ENCODE measurements at places on chromosomes 1 and 21.

DNA sequence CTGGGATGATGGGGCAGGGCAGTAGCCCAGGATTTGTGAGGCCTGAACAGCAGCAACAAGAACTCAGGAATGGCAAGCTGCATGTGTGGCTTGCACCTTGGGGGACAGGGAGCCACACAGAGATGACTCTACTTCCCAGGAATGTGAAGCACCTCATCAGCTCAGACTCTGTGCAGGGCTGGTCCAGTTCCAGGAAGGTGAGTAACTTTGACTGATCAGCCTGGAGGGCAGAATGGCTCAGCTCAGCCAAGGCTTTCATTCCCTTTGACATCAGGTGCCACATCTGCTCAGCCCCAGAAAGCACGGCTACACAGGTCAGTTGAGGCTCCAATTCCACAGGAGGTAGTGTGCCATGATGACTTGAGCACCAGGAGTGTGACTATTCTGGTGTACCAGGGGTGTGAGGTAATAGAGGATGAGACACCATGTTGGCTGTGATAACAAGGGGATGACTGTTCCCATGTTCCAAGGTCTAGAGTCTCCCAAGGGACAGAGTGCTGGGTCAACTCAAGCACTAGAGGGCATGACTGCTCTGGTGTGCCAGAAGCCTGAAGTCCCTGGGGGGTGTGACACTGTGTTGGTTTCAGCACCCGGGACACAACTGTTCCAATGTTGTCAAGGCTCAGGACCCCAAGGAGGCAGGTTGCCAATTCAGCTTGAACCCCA lies 625.8 kb upstream of the ADGRL2 start:
- DNase-seq: peak; percentile 68

DNA sequence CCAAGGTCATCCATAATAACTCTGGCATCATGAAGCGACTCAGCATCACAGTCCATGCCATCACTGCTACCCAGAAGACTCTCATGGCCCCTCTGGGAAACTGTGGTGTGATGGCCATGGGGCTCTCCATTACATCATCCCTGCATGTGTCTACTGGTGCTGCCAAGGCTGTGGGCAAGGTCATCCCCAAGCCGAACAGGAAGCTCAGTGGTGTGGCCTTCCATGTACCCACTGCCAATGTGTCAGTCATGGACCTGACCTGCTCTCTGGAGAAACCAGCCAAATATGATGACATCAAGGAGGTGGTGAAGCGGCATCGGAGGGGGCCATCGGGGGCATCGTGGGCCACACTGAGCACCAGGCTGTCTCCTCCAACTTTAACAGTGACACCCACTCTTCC lies 65.1 kb upstream of the ARHGAP29 start:
- no peak for DNase-seq

- peak; percentile 19 for DNase-seq
Measured at GRCh38 chr1:10692401-10693021, 103.9 kb downstream of the CASZ1 start.

GRCh38 chr21:37845535-37845934 lies 70.7 kb downstream of the KCNJ6 start:
- no peak for DNase-seq

GRCh38 chr1:179924268-179924667 lies 30.3 kb upstream of the CEP350 start:
- no peak for DNase-seq

DNA sequence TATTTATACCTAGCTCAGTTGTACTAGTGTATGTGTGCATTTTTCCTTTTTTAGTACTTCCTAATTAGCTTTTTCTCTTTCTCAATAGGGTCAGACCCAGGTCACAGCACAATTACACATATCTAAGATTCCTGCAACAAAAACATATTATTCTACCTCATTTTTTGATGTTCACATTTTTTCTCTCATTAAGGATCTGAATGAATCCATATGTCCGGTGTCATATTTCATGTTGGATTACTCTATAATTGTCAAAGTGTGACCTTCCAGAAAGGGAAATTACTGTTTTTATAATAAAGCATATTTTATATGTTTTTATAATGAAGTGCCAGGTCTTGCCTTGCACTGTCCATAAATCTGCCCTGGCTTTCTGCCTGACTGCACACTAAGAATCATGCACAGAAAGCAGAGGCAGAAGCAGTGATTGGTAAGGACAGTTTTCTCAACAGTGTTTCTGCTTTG lies 143.7 kb downstream of the KCNT2 start:
- no peak for DNase-seq

DNA sequence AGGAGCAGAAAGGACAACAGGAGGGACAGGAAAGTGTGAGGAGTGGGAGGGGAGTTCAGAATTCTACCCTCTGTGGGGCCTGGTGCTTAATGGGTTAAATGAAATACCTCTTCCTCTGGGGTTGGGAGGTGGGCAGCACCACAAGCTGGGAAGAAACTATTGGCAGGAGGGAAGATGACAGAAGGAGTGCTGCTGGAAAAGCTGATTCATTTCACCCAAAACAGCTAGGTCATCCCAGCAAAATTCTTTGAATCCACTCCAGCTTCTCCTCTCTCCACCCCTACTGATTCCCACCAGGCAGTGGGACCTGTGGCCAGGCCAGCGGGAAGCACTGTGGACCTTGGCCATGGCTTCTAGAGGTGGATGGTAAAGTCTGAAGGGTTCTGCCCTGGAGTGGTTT lies 12.8 kb downstream of the BCAN start:
- DNase-seq: no peak

GRCh38 chr1:149886396-149887195 lies 12.8 kb upstream of the BOLA1 start:
- peak; percentile 99 for DNase-seq

DNA sequence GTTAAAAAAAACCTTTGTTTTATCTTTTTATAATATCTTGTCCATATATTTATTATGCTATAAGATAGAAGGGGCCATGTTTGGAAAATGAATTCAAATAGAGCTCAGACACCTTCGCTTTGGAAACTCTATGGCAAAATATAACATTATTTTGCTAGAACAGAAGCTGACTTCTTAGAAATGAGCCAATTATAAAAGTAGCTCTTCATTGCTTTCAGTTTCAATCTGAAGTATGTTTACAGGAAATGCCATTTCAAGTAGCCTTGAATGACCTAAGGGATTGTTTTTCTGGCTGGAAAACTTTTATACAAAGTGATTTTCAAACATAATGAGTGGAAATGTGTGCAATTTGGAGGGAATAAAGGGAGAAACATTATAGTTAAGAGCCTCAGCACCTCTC lies 37.8 kb upstream of the GBP5 start:
- DNase-seq: no peak

DNA sequence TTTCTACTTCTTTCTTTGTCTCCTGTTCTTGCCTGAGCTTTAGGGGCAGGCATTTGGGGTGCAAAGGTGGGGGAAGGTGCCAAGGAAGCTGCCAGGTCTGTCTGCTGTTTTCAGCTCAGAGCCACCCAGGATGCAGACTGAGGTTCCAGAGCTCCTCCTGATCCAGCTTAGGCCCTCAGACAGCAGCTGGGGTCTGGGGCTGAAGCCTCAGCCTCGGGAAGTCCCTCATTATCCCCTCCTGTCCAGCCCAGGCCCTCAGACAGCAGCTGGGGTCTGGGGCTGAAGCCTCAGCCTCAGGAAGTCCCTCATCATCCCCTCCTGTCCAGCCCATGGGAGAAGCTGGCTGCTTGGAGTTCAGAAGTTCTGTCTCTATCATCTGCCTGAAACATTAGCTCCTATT lies 257.7 kb upstream of the CSF3R start:
- no peak for DNase-seq

DNA sequence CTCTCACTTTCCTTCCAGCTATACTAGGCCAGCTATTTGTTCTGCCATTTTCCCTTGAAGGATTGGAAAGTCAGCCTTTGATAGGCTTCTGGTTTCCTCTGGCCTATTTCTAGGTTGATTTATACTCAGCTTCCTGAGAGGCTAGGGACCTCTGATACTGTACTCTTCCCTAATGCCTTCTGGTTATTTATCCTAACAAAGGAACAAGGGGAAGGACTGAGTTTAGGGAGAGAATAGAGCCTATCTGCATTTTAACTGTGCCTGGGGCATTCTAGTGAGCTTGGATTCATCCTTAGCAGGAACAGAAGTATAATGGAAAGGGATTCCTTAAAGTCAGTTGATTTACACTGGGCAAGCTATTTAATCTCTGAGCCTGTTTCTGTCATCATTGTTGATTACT lies 11.8 kb upstream of the TMEM39B start:
- no peak for DNase-seq
